Fibroblast of skin of right biceps (primary cell): ENCODE measurements at places on chromosomes 6 and 20.

DNA sequence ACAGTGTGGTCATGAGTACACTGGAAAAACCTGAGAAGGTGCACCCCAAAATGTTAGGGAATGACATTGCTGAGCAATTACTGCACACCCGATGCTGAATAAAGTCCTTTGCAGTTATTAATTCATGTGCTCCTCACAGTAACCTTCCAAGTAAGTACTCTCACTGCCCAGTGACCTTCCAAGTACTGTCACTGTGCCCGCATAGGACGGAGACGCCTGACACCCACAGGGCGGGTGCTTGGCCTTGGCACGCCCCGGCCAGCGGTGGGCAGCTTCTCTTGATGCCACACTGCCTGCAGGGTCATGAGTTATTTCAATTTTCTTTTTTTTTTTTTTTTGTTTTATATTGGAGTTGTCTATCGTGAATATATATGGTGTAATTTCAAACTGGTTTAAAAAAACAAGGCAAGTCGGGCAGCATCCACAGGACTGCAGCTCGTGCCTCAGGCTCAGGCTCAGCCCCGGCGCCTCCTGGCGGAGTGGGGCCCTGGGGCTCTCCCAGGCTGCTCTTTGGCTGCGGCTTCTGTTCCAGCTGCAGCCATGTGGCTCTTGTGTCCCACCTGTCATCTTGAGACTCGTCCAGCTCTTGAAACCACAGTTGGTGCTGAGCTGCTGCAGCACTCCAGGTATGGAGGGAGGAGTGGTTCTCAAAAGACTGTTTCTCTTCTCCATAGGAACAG is 27.0 kb downstream of the PNLDC1 start:
- DNase-seq, result no peak

- DNase-seq, result no peak
These were observed 206.7 kb upstream of the SULF2 start for GRCh38 chr20:47991875-47992488.

GRCh38 chr6:16337295-16337975 is 99.0 kb downstream of the GMPR start:
- DNase-seq, result peak; percentile 99

DNA sequence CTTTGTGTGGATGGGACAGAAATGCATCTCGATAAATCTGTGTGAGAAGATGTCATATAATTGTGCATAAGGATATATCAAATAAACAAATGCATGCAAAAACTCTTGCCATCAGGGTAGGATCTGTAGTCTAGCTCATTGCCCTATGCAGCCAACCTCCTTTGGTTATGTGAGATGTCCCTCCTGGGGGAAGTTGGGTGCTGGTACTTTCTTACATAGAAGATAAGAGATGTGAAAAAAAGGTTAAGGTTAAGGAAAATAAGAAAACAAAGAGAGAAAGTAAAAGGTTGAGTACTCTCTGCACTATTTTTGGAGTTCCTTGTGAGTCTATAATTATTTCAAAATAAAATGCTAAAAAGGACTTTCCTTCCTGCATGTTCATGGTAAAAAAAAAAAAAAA is 30.4 kb downstream of the ZDHHC14 start:
- no peak for DNase-seq

DNA sequence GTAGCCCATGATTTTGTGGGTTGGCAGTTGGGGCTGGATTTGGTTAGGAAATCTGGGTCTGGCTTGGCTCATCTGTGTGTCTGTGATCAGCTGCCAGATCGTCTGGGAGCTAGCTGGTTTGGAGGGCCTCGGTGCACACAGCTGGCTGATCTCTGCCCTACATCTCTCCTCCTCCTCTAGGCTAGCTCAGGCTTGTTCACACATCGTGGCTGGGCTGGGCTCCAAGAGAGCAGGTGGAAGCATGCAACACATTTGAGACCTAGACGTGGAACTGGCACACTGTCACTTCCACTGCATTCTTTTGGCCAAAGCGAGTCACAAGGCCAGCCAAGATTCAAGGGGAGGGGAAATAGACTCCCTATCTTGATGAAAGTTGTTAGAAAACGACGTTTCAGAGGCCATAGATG is 15.9 kb downstream of the NDUFAF5 start:
- peak; percentile 59 for DNase-seq

DNA sequence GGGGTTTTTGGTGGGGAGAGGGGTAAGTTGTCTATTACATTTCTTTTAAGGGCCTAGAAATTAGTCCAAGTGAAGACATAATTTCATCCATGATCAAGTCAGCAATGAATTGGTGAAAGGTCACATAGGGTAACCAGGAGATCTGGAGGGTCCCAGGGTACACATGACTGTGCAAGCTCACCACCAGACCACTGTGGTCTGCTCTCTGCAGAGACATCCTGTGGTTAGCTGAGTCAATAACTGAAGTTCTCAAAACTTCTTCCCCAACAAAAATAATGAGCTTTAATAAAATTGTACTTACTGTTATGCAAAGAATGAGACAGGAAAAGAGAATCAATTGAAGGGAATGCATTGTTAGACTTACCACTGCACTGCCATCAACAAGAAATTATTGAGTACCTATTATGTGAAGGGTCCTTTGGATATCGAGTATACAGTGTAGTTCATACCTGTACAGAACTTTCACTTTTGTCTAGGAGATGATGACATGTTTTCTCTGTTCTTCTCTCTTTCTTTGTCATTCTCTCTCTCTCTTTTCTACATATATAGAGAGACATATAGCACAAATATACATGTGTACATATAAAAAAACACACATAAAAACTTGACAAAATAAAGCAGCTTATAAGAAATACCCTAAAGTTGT is 209.8 kb downstream of the GJA1 start:
- DNase-seq, result peak; percentile 81

DNA sequence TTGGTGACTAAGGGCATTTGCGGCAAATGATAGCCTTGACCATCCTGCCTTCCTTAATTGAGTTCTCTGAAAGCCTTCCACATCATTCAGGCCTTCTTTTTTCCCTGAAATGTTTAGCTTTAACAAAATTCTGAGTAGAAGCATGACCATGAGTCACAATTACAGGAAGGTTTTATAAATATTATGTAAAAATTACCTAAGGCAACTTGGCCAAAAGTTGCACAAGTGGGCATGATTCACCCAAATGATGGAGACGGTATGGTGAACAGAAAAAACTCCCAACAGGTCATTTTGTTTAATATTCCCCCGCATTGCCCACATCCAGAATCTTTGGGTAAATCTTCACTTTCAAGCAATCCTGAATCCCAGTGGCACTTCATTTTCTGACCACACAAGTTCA is 37.0 kb downstream of the MC3R start:
- no peak for DNase-seq

- DNase-seq, result no peak
These were observed 88.2 kb downstream of the RREB1 start for GRCh38 chr6:7196019-7196402.

- no peak for DNase-seq
These were observed 116.1 kb upstream of the BACH2 start for GRCh38 chr6:90412538-90413369.

- DNase-seq, result peak; percentile 38
These were observed 104.5 kb downstream of the NOL4L start for GRCh38 chr20:32480371-32481241.

DNA sequence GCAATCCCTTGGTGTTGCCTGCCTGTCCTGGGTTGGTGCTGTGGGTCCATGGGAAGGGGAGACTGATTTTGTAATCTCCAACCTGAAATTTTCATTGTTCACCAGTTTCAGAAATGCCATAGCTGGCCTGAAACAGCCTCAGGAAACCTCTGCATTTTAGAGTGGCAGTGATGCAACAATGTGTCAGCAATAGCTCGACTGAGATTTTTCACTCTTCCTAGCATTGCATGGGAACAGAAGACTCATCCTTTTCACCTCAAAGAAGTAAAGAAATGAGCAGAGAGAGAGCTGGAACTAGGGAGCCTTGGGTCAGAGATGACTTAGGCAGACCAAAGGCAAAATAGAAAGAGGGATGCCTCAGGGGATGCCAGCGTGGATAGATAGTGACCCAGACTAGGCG is 23.7 kb upstream of the TMEM14A start:
- DNase-seq, result peak; percentile 69

DNA sequence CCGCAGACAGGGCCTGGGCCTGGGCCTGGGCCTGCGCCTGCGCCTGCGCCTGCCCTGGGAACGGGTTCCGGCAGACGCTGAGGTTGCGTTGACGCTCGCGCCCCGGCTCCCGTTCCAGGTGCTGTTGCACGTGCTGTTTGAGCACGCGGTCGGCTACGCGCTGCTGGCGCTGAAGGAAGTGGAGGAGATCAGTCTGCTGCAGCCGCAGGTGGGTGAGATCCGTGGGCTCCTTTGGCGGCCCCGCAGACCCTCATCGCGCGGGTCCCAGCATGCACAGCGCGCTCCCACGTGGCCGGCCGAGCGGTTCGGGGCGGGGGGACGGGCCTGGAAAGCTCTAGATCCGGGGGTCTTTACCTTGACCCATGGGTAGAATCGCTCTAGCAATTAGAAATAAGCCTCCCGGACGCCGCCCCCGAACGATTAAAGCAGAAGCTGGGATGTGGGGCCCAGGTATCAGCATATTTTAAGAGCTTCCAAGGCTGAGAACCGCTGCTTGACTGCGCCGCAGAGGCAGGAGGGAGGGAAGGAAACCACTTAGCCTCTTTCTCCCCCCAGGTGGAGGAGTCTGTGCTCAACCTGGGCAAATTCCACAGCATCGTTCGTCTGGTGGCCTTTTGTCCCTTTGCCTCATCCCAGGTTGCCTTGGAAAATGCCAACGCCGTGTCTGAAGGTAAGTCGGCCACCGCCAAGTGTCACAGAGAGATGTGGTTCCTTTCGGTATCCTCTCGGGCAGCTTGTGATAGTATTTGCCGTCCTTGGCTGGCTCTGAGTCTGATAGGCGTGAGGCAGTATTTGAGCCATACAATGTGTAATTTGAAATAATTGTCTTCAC is 508 bp downstream of the NOP56 start:
- DNase-seq, result peak; percentile 36

- no peak for DNase-seq
These were observed 200.3 kb downstream of the ANKRD60 start for GRCh38 chr20:58028123-58028522.

GRCh38 chr20:6663104-6663503 is 104.4 kb upstream of the BMP2 start:
- no peak for DNase-seq

DNA sequence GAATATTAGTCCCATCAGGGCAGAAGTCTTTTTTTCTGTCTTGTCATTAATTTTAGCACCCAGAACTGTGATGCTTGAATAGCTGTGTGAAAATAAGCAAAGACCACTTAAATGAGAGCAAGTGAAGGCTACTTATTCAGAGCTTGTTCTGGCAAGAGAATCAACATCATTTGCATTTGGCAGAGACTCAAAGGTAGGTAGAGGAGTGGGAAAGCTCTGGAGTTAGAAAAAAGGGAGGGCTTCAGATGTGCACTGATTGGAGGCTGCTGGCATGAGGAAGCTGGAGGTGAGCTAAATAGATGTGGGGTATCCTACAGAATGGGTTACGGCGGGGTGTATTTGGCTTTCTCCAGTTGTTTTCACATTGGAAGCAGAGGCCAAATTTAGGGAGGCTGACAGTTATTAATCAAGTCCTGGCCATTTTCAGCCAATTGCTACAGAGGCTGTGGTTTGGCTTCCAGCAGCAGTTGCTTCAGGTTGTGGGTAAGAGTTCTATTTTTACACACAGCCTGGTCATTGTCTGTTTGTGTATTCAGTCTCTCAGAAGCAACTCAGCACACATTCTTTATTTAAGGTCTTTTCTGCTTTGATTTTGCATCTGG is 254.3 kb downstream of the BTBD3 start:
- DNase-seq, result peak; percentile 90

GRCh38 chr20:16916165-16916564 is 168.0 kb downstream of the OTOR start:
- DNase-seq, result no peak

- no peak for DNase-seq
These were observed 51.0 kb downstream of the RPS12 start for GRCh38 chr6:132865364-132865763.

GRCh38 chr6:105794239-105794638 is 291.9 kb upstream of the PRDM1 start:
- DNase-seq, result no peak

GRCh38 chr6:160102956-160103824 is 18.4 kb upstream of the SLC22A1 start:
- DNase-seq, result peak; percentile 47

- DNase-seq, result no peak
These were observed 52.2 kb upstream of the SPACA1 start for GRCh38 chr6:87995461-87995860.

DNA sequence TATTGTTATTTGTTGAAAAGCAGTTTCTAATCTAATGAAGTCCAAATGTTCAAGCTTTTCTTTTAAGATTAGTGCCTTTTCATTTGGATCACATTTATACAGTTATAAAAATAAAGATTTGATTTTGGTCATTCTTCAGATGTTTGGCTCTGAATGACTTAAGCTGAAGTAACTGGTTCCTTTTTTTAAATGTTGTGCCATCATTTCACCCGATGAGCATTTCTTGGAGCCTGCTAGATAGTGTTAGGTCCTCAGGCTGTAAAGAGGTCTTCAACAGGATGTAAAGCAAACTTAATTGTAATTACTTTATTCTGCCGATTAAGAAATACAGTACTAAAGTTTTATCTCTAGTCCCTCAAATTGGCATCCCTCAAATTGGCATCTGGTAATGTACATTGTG is 41.2 kb upstream of the ASIP start:
- DNase-seq, result no peak

GRCh38 chr6:105545228-105545920 is 142.5 kb upstream of the PREP start:
- peak; percentile 55 for DNase-seq

- peak; percentile 11 for DNase-seq
These were observed 52.4 kb upstream of the TINAG start for GRCh38 chr6:54255886-54256285.

GRCh38 chr20:49318091-49318429 is 40.2 kb upstream of the ZNFX1 start:
- DNase-seq, result no peak

- DNase-seq, result peak; percentile 76
These were observed 36.5 kb downstream of the NOX3 start for GRCh38 chr6:155419161-155419560.

DNA sequence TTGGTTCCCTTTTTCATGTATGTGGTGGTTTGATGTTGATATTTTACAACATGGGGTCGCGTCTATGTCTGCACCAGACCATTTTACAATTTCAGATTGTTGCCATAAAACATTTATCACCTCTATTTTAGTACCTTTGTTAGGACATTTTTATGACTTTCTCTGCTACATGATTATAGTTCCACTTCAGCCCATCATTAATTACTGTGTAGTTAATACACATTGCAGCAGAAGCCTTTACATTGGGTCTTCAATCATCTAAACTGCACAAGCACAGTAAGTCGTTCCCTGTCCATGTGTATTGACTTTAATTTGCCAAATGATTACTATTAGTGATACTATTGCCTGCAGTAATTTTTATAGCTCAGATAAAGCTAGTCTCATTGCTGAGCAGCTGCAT is 15.7 kb upstream of the TMEM217 start:
- no peak for DNase-seq

DNA sequence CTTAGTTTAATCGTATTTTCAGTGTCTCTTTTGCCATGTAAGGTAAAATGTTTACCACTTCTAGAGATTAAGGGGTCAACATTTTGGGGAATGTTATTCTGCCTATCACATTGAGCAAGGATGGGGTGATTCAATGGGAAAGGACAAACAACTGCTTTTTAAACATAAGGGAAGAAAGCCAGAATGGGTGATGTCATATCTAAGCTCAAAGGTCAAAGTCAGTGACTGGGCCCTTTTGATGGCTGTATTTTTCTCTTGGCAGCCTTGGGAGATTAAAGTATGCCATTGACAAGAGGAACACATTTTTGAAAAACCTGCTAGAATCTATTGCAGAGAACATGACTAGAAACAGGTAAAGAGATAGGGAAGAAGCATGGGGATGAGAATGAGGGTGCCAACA is 477.3 kb upstream of the IRAK1BP1 start:
- DNase-seq, result no peak

GRCh38 chr6:118292558-118292957 is 255.5 kb upstream of the PLN start:
- DNase-seq, result no peak
